NCI-H524 (cell line): ENCODE measurements at places on chromosomes 1 and 21.
A peak's percentile ranks its signal among the peaks of the same experiment; 100 is the strongest.

GRCh38 chr1:77876884-77877283 is 11.5 kb upstream of the NEXN start:
- no peak for DNase-seq

DNA sequence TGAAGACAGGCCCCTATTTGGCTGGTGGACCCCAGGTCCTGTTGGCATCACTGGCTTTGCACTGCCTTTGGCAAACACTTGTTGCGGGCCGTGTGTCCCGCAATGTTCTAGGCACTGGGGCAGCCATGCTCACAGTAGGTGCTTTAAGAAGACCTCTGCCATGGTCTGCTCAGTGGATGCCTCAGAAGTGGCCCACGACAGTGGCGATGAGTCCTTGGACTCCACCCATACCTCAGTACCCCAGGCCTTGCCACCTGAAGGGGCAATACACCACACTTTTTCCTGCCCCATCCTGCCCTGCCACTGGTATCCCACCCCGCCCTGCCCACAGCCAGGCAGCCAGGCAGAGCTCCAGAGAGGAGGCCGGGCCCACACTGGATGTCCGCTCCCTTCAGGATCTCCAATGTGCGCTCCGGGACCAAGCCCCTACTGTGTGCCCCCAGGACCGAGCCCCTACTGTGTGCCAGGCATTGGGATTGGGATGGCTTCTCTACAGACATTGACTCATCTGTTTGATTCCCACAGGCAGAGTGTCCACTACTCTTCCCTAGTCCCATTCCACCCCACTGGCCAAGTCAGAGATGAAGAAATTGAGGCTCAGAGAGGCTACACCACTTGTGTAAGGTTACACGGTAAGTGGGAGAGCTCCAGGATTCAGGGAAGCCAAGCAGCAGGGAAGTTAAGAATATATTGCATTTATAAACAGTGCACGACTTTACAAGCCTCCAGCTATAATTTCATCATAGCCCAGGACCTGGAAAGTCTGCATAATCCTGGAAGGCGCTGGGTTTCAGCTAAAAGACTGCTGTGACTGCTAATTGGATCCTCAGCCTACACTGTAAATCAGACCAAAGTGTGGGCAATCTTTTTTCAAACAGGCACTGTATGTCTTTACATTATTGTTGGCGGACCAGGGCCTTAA is 101.6 kb downstream of the DMRTB1 start:
- no peak for DNase-seq

- no peak for DNase-seq
Measured at GRCh38 chr1:189206617-189207016, 1271.0 kb downstream of the BRINP3 start.

- no peak for DNase-seq
Measured at GRCh38 chr1:75129660-75129982, 4.6 kb upstream of the LHX8 start.

GRCh38 chr21:25176637-25177412 is 430.5 kb downstream of the MRPL39 start:
- DNase-seq: no peak

GRCh38 chr1:48006264-48006663 is 9.1 kb upstream of the TRABD2B start:
- no peak for DNase-seq

DNA sequence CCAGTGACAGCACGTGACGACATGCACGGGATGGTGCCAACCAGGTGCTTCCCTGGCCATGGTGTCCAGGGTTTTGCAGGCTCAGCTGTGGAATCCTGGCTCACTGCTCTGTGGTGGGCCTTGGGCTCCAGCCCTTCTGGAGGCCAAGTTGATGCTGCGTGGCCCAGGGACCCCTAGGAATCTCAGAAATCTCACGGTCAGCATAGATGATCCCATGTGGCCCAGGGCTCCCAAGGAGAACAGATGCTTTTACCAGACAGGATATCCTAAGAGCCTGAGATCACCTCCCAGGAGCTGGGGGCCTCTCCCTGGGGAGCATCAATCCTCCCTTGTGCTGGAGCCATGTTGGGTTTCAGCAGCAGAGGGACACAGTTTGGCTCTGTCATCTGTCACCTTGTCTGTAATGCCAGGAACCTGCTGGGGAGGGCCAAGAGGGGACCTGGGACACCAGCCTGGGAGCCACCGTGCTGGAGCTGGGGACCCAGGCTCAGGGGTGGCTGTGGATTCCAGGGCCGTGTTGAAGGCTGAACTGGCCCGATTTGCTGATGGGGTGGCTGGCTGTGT is 63.9 kb downstream of the TRIM11 start:
- DNase-seq: no peak

GRCh38 chr21:42660118-42660470 is 6.7 kb downstream of the PDE9A start:
- DNase-seq: no peak

DNA sequence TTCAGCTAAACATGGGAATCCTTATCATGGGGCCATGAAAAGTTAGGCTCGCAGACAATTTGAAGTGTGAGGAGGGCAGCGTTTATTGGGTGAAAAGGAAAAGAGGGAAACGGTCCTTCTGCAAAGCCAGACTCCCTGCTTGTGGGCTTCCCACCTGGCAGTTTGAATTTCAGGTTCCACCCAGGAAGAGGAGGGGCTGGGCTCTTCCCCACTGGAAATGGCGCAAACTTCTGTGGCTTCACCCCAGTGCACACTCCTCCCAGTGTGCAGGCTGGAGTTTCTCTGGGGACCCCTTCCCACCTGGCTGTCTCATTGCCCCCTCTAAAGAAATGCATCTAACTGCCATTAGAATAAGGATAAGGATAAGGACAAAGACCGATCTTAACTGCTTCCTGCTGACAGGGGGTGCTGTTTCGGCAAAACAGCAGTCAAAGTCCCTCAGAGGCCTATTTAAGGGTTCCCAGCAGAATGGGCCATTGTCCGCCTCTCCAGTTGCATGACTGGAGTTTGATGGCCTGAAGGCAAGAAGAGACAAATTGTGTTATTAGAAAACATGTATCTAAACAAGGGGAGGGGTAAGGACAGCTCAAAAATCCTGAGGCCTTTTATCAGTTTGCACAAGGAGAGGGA is 20.4 kb downstream of the AIM2 start:
- DNase-seq: no peak

DNA sequence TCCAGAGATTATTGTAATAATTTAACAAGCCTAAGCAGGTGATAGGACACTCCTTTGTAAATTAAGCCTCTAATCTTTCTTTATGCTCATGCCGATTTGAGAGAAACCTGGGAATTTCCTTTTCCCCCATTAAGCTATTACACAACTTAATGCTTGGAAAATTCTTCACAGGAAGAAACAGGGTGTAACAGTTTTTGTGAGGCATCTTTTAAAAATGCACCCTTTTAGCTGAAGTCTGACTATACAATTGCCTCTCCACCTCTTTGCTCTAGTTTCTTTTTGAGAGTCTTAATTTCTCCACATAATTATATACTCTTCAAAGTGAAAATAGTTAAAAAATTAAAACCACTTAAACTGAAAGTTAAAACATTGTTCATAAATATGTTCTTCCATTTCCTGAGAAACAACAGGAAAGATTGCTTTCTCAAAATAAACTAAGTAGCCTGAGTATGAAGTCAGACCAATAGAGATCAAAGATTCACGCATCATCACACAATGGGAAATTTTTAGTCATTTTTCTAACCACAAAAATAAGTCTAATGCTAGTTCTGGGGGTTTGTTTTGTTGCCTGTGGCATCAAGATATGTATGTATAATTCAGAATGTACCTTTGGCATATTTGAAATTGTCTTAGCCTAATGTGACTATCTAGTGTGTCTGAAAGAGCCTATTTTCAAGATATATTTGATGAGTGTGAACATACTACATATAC is 34.7 kb downstream of the LRRC8D start:
- DNase-seq: no peak

GRCh38 chr1:219296430-219297355 is 123.0 kb downstream of the LYPLAL1 start:
- no peak for DNase-seq

- no peak for DNase-seq
Measured at GRCh38 chr1:232784794-232785193, 20.4 kb upstream of the MAP10 start.

- no peak for DNase-seq
Measured at GRCh38 chr1:9611716-9612115, 23.0 kb downstream of the TMEM201 start.

DNA sequence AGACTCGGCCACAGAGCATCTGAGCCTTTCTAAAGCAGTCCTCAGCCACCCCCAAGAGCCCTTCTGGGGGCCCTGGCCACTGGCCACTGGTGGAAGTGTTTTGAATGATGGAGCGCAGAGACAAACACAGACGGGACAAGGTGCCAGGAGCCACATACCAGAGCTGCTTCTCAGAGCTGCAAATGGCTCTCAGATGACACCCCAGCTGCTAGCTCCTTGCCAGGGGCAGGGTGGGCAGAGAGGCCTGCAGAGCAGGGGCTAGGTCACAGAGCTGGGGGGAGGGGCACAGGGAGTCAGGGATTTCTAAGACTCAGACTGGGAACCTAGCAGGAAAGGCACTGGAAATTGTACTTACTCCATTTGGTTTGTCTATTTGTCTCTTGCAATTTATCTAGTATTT is 30.4 kb downstream of the KCNN3 start:
- peak; percentile 66 for DNase-seq

DNA sequence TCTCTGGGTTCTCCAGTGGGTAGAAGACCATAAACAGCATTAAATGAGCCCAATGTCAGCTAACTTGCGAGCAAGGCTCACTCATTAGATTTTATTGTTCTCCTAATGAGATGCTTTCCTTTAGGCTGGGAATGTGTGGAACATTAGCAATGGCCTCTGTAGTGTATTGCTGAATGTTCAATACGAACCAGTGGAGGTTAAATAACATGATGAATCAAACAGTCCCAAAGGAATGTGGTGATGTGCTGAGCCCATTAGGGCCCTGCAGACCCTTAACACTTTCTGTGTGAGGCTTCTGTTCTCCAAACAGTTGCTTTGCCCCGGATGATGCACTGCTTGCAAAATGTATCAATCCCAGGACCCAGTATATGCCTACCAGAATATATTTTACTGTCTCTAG is 225.5 kb downstream of the ATG4C start:
- DNase-seq: no peak

- no peak for DNase-seq
Measured at GRCh38 chr1:97864615-97865014, 56.2 kb downstream of the DPYD start.

DNA sequence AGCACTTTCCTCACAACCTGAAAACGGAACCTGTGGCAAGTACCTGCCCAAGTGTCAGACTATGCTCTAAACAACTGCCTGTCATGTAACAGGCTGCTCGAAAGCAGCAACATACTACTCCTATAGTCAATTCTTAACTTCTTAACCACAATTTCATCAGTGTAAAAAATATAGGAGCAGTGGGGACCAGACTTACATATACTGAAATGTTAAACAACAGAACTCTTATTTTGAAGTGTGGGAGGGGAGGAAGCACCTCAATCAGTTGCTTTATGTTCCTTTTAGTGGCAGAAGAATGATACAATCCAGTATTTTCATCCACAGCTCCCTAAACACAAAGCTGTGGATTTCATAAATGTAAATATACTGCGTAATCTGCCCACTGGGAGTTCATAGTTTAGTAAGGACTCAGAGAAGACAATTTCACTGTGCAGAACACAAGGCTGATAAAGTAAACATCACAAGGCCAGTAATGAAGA is 44.2 kb downstream of the WLS start:
- DNase-seq: no peak

GRCh38 chr1:176029155-176029554 is 177.9 kb downstream of the COP1 start:
- DNase-seq: no peak

DNA sequence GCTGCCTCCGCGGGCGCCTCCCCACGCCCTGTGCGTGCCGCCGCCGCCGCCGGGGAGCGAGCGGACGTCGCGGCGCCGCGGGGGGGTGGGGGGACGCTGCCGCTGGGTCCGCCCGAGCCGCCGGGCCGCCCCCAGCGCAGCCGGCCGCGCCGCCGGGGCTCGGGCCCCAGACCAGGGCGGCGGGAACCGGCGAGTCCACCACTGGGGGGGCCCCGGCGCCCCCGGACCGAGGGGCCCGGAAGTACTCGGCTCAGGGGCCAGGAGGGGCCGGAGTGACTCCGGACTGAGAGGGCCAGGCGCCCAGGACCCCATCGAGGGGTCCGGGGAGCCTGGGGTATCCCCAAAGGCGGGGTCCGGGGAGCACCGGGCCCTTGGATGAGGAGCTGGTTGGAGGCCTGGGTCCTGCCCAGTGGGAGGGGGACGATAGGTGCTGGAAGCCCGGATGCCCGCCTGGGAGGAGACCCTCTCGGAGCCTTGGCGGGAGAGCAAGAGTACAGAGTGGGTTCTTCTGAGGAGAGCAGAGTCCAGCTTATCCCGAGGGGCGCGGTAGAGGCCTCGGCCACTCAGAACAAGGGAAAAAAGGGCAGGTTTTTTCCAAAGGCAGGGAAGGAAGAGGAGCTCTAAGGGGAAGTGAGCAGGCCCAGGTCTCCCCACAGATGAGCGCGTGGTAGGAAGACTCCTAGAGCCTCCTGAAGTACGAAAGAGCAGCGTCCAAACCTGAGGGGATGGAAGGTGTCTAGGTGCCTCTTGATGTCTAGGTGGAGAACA is 556 bp downstream of the GMEB1 start:
- no peak for DNase-seq

GRCh38 chr1:45205011-45205909 is 1.1 kb downstream of the ZSWIM5 start:
- peak; percentile 45 for DNase-seq

DNA sequence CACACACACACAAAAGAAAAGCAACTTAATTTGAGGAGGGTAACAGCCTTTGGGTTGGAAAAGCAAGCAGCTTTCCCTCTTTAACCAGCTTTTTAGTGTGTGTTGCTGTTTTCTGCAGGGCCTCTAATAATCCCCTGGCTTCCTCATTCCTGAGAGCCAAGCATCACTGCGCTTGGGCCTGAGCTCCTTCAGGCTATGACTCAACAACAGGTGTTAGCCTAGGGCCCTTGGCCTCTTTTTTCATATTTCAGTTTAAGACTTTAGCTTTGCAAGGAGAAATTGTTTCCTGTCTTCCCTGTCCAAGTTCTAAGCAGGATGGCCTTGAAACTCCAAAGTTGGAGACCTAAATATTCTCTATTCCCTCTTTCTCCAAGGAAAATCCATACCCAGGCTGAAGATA is 26.2 kb upstream of the SNX27 start:
- no peak for DNase-seq

- peak; percentile 22 for DNase-seq
Measured at GRCh38 chr1:28893403-28894102, 20.8 kb upstream of the EPB41 start.

- DNase-seq: peak; percentile 75
Measured at GRCh38 chr21:45555557-45556301, 13.5 kb upstream of the SLC19A1 start.

DNA sequence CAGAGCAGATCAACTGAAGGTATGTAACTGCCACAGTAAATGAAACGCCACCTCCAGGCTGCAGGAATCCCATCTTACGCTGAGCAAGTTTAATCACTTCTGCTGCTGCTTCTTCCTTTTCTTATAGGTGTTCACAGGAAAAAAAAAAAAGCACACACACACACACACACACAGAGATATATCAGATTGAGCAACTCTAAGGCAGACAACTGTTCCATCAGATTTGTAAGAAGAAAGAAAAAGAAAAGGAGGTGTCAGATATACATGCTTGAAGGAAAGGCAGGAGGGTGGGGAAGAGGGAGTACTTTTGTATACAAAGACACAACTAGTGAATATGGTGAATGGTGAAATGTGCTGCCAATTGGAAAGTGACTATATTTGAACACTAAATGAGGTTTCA is 28.6 kb downstream of the DSTYK start:
- no peak for DNase-seq

- DNase-seq: no peak
Measured at GRCh38 chr1:41462680-41463004, 21.8 kb downstream of the EDN2 start.
